ENCODE measurements at places on chromosomes 2 and 18.

DNA sequence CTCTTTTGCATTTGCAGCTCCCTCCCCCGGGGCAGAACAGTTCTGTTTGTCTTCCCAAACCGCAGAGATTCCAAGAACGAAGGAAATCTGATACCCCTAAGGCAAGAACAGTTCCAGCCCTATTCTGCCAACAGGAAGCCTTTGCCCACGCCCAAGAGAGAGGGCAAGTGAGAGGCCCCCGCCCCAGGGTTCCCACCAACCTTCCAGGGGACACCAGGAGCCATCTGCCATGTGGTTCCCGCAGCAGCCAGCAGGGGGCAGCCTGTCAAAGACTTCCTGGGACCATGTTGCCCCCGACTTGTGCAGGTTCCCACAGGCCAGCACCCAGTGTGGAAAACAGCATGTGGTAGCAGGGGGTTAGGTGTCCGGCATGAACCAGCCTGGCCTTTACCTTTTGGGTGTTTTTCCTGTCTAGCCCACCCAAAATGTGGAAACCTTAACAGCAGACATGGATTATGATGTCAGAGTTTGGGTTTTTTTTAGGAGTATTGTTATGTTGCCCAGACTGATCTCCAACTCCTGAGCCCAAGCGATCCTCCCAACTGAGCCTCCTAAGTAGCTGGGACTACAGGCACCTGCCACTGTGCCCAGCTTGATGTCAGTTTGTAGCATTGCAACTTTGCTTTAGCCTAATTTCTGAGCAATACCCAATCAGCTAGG lies 21.7 kb upstream of the EFHD1 start:
- DNase-seq: peak; percentile 64

DNA sequence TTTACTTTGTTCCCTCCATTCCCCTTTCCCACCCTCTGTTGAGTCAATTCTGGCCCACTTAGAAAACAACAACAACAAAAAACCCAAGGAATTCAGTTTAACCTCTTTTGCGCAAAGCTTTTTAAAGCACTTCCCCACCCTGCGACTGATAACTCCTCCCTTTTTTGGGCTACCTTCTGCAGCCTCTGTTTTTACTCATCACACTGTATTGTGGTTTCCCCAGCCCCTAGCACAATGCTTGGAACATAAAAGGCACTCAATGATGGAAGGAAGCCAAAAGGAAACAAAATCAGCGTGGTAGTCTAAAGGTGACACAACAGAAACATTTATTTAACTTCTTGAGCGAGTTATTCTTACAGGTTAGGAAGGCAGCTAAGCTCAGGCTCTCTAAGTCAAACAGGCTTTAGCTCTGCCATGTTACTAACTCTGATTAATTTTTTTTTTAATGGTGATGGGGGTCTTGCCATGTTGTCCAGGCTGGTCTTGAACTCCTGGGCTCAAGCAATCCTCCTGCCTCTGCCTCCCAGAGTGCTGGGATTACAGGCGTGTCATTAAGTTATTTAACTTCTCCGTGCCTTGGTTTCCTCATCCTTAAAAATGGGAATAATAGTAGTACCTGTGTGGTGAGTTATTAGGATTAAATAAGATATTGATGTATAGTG lies 1.3 kb downstream of the CEP68 start:
- peak; percentile 56 for DNase-seq

GRCh38 chr2:48572816-48573215 lies 42.9 kb downstream of the STON1 start:
- DNase-seq: no peak

DNA sequence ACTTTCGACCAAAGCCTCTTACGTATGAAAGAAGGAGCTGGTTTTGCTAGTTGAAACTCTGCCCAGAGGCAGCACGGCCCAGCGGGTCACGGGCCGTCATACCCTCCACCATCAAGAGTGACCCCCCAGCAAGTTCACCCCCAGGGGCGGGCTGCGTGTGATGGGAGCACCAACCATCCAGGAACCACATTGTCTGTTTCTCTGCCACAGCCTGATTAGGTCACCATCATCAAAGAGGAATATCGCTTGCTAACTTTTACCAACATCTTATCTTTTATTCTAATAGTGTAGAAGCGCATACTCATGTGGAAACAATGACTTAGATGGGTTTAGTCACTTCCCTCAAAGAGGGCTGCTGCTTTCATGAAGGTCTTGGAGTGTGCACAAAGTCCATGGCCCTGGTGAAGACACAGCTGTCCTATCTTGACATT lies 116.6 kb upstream of the SMIM21 start:
- DNase-seq: no peak

- peak; percentile 76 for DNase-seq
These were observed 69.1 kb upstream of the AFF3 start for GRCh38 chr2:100211521-100211920.

DNA sequence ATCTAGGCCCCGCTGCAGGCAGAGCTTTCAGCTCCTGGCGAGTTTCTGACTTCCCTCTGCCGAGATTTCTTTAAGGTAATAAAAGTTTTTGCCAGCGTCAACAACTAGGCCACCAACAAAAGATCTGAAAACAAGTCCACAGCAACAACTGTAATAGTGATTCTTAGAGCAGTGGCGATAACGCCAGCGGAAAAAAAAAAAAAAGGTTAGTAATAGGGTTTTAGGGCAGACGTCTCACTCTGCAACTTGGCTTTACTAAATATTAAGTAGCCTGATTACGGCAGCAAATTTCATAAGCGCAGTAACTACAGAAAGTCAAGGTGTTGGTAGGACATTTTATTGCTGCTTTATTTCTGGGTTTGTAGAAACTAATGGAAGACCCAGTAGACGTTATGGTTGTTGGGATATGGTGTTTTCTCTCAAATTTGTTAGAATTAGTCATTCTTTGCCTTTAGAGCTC lies 481 bp downstream of the SLC30A6 start:
- no peak for DNase-seq

GRCh38 chr2:171822525-171823322 lies 71.3 kb downstream of the SLC25A12 start:
- DNase-seq: no peak

DNA sequence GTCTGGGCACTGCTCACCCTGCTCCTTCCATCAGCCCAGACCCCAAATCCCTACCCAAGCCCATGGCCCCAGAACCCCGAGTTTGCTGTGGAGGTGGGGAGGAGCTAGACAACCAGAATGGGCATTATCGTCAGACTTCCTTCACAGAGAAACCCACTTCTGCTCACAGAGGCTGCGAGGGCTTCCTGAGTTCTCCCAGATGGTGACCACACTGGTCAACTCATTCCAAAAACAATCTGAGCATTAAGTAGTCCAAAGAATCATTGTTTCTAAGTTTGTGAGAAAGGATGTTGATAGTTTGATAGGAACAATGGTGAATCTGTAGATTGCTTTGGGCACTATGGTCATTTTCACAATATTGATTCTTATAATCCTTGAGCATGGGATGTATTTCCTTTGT lies 60.2 kb downstream of the LRRC30 start:
- DNase-seq: no peak

DNA sequence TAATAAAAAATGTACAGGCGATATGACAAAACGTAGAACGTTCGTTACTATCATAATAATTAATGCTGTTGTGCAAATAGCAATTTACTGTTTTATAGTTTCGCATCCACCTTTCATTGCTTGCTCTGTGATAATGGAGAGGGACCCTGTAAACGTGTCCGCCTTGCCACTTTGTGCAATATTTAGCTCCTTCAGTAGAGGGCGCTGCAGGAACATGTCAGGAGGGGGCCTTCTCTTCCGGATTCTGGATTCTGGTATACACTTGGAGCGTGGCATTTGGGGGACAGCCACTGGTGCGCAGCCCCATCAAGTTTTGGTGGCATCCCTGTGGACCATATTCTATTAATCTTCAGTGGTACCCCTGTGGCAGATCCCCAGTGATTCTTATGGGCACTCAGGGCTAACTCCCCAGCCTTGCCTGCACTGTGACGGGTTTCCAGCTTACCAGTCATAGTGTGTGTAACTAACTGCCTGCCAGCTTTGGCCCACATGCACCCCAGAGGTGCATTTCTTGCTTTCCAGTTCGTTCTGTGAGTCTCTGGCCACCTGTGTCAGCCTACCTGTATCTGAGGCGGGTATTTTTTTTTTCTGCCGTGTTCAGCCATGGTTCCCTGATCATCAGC lies 140.3 kb downstream of the CYRIA start:
- DNase-seq: peak; percentile 38

- no peak for DNase-seq
These were observed 433.0 kb upstream of the REG3G start for GRCh38 chr2:78592491-78592890.

DNA sequence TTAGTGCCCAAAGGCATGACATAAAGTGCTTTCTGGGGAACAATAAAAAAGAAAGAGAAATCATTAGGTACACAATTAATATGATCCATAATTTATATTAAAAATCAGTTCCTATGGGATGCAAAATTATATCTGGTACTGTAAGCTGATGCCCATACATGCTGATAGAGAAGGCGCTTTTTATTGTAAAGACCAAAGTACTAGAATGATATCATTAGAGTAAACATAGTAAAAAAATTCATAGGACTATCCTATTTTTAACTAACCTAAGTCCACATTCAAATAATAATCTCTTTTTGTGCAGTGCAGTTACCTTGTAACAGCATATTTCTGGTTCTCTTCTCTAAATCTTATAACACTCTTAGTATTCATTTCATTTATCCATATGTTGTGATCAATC lies 252.2 kb downstream of the ASXL3 start:
- no peak for DNase-seq

DNA sequence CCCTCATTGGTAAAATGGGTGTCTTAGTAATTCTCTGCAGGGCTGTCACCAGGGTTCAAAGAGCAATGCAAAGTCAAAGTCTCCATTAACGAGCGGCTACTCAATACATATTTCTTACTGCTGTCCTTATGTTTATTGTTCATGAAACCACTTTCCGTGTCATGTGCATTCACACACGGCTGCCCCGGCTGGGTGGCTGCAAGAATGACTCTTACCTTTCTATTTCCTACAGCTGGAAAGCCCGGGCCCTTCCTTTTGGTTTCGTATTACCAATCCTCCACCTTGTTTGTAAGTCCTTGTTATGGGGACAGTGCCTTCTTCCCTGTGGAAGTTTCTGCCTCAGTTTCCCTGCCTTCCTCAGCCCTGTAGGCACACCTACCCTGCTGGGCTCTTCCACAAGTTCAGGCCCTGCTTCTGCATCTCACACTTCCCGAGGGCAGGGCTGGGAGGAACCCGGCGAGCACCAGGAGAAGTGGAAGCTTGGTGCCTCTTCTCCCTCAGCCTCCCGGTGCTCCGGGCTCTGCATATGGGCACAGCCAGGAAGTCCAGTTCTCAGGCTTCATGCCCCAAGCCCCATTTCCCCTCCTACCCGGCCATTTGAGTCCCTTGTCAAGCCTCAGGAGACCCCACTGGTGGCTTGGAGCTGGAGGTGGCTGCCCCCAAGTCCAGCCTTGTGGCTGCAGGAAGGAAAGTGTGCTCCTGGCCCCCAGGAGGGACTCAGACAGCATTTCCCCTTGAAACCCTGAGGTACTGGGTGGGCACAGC lies 18.7 kb upstream of the ACKR3 start:
- no peak for DNase-seq

DNA sequence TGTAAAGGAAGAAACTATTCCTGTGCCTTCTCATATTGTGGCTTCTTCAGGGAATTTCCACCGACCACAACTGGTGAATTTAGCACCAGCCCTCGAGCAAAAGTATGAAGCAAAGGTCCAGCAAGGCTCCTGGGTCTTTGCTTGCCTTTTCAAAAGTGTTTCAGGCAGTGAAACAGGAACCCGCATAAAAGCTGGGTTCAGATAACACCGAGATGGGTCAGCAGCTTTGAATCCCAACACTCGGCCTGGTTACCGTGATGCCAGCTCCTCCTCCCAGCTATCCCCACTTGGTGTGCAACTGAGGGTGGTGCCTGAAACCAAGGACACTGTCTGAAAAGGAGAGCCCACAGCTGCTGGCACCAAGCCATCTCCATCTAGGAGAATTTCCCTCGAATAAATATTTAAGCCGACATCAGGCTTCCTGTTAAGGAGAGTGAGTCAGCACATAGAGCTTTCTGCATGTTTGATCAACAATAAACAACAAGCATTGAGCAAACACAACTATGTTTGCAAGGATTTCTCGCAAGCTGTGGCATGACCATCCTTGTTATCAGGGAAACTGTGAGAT lies 69.5 kb downstream of the ANTXR1 start:
- peak; percentile 94 for DNase-seq

GRCh38 chr2:238391042-238391689 lies 35.6 kb upstream of the ASB1 start:
- DNase-seq: no peak

DNA sequence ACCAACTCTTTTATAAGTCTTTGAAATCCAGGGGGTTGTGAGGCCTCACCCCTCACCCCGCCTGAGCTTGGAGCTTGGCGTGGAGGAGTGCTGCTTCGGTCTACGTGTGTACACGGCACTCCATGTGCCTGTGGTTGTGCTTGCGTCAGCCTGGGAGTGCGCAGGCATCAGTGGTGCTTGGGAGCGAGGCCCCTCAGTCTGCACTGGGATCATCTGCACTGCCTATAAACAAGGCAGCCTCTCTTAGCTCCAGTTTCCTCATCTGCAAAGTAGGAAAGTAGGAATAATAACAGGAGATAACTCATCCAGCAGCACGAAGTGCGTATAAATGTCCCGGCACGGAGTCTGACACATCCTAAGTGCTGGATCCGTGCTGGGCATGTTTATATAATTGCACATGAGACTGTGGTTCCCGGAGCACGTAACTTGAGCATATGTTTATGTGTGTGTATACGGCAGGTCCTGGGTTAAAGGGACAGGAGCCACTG lies 1.2 kb downstream of the GYPC start:
- peak; percentile 97 for DNase-seq

Measured in choroid plexus epithelial cell (primary cell).